ENCODE measurements at places on chromosomes 13 and 19.
A peak's percentile ranks its signal among the peaks of the same experiment; 100 is the strongest.

GRCh38 chr19:30087381-30088138, 145.5 kb downstream of the URI1 start:
- DNase-seq, result no peak

DNA sequence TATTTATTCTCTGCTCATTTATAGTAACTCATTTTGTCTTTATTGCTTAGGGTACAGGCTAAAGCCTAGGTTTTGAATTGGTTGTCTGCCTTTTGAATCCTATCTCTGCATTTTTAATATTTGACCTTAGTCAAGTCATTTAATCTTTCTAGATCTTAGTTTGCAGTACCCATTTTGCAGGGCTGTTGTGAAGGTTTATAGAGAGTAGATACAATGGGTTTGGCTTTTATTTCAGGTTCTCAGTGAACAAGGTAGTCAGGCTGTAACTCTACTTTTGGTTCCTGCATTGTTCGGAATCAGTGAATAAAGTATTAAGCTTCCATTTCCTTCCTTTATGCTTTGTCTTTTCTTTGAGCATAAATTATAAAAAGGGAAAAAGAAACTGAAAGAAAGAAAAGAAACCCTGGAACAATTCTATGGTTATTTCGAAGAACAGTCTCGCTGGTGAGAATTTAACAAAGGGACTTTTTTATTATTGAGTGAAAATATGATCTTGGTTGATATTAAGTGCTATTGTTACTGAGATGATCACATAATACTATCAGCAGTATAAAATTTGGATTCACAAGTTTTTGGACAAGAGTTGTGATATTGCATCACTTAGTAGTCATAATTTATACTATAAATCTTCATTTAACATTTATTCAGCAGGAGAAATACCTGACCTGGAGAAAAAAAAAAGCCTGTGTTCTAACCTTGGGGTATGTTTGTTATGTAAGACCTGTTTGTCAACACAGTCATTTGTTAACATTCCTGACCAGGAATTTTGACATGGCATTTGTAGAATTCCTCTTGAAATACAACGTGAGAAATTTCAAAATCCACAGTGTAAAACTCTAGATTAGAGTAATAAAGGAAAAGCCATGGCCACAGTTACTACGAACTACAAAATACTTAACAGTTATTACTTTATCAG, 91.3 kb downstream of the ZMYM2 start:
- no peak for DNase-seq

GRCh38 chr13:102697929-102698648, 3.2 kb upstream of the METTL21C start:
- DNase-seq, result no peak

DNA sequence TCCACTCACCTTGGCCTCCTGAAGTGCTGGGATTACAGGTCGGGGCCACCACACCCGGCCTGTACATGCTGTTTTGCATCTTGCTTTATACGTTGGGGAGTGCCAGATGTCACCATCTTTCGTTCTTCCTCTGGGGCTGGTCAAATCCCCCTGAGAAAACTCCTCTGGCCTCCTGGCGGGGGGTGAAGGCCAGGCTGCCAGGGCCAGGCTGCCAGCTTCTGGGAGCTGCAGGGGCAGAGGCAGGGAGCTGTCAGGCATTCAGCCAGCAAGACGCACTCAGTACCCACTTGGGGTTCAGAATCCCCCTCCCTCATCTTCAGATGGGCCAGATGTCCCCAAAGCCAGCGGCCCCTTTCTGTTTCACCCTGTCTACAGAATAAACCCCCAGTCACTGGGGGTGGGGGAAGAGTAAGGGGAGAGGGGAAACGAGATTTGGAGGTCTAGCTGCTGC, 16.1 kb downstream of the ZSWIM9 start:
- no peak for DNase-seq

DNA sequence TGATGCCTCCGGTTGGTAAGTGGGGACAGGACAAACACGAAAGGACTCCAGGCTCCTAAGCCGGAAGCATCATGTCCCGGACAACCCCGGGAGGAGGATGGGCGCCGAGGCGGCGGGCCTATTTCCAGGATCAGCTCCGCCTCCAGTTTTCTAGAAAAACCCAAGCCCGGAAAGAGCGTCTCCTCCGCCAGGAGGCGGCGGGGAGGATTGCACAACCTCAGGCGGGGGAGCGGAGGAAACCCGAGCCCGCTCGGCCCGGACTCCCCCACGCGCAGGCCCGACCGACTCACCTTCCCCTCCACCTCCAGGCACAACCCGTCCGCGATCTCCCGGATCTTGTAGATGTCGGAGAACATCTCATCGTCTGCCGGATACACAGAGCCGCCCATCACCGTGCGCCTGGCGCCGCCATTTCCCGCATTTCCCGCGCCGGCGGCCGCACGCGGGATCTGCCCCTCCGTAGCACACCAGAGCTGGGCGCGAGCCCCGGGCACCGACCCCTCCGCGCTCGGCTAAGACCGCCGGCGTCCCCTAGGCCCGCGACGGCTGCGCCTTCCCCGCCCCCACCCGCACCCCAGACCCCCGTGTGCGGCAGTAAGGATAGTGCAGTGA, 455 bp downstream of the TPT1 start:
- DNase-seq, result peak; percentile 72

DNA sequence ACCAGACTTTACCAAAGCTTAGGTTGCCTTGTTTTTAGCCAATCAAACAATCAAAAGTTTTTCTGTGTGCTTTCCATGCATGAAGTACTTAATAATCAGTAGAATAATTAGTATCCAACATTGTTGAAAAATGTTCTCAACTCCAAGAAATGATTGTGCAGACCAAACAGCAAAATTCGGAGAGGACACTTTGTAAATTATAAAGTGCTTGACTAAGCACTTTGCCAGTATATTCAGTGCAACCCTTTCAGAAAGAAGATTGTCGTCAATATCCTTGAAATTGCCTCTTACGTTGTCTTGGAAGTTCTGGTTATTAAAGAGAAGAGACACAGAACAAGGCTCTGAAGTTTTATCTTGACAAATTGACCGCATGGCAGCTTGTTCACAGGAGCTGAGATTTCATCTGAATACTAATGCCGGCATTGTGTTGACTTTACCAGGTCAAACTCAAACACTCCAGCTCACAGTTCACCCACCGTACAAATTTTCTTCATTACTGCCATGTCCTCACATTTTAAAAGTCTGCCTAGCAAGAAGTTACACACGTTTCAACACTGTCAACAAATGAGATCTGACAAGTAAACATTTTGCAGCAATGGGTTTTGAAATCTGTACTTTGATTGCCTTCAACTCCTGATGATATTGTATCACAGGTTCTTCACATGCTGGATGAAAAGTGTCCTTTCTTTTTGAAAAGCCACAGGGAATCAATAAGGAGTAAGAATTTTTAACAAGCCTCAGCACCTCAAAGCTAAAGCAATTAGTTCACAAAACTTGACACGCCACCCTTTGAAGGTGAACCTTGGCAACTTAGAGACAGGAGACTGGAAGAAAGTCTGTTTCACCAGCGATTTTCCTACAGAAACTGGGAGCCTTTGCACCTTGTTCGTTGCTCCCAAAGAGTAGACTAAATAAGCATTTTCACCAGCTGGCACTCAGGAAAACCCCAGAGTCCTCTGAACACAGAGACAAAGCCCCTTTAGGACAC, 150.9 kb downstream of the RFC3 start:
- no peak for DNase-seq

- no peak for DNase-seq
Measured at GRCh38 chr13:60514891-60515290, 117.9 kb downstream of the TDRD3 start.

Measured in substantia nigra (tissue), 51 donors.